ENCODE measurements at places on chromosomes 1 and 21.

- DNase-seq: no peak
These were observed 941 bp downstream of the ELAVL4 start for GRCh38 chr1:50109647-50110075.

GRCh38 chr1:206578068-206578977 is 33.9 kb downstream of the EIF2D start:
- DNase-seq: peak; percentile 53

GRCh38 chr1:41053316-41053715 is 31.8 kb upstream of the SLFNL1 start:
- DNase-seq: no peak

DNA sequence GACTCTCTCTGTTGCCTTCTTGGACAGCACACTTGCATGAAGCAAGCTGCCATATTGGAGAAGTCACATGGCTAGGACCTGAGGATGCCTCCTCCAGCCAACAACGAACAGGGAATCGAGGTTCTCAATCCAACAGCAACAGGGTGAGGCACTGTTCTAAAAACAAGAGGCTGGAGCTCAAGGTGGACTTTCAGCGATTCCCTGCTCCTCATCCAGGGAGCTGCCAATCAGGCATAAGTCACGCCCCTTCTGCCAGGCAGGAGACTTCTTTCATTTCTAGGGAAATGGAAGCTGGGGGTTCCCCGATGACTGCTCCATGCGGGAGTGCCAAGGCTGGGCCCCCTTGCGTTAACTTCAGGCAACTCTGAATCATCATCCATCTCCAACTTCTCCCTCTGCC is 22.7 kb upstream of the IFNAR1 start:
- DNase-seq: no peak

- no peak for DNase-seq
These were observed 33.0 kb downstream of the PIK3C2B start for GRCh38 chr1:204461331-204462228.

GRCh38 chr1:82606546-82606945 is 805.8 kb downstream of the ADGRL2 start:
- DNase-seq: no peak

DNA sequence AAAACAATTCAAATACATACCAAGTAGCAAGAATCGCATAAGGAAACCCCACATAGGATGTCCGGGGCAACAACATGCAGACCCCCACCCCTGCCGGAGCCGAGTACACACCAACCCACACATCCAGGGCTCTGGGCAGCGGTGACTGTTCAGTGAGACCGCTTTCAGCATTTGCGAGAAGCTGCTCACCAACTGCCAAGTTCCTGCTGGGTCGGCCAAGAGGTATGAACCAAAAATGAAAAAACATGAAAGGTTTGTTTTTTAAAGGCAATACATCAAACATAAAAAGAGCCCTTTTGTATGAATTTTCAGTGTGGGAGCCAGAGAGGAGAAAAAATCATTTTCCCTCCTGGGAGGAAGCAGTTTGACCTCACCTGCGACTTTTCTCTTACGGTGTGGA is 92.3 kb downstream of the SIM2 start:
- DNase-seq: no peak

DNA sequence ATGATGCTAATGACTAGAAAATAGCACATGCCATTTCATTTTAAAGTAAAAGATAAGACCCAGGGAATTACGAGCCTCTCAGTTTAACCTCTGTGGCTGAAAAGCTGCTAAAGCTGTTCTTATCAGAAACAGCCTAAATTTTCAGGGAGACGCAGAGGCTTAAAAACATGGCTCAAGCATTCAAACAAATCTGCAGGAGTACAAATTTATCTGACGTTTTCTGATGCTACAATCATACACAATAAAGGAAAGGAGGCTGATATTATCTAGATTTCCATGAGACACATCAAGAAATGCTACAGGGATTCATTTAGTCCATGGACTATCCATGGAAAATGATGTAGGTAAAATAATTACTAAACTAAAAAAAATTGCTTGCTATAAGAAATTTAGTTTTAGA is 65.3 kb upstream of the SCYL3 start:
- DNase-seq: no peak

DNA sequence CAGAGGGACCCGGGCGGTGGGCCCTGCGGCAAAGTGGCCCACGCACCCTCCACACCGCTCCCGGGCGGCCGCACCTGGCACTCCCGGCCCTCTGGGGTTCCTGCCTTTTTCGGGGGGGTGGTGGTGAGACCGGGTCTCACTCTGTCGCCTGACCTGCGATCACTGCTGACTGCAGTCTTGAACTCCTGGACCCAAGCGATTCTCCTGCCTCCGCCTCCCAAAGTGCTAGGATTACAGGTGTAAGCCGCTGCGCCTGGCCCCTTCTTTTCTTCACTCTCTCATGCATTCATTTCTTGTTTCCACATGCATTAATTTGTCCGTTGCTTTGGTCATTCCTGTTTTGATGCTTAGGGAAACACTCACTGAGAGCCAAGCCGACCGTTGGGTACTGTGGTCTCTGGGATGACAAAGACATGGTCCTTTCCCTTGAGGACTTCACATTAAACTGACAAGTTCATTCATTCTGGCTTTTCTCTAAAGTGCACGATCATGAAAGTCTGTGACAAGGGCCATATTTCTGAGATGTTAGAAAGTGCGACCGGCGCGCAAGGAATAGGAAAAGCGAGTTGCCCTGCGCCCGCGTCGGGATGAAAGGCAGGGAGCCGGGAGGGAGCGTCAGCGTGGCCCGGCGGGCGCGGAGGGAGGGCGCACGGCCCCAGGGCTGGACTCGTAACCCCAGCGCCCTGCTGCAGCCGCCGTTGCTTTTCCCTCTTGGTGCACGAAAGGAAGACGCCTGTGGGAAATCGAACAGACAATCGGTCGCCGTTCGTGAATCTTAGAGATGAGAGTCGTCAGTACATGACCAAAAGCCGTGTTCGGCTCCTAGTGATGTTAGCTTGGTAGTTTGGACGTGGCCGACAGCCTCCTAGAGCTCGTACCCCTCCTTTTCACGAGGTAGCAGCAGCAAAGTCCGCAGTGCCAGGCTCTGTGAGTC is 1.0 kb upstream of the MCOLN2 start:
- no peak for DNase-seq

GRCh38 chr1:179380299-179380698 is 14.5 kb downstream of the AXDND1 start:
- no peak for DNase-seq

DNA sequence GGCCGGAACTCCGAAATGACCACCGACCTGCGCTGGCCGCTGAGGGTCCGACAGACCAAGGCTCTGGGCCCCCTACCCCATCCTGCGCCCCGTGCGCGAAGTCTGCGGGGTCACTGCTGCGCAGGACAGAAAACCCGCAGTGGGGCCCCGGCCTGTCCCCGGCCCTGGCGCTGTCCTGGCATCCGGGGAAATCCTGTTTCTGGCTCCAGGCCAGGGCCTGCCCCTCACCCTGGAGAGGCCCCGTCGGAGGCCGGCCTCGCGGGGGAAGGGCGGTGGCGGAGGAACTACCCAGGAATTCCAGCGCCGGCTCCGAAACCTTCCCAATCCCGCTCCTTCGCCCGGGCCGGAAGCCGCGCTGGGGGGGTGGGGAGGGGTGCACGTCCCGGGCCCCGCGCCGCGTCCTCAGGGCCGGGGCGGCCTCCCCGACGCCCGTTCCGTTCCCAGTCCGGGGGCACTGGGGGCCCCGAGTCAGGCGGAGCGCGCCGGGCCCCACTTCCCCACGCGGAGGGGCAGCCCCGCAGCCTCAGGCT is 77.0 kb downstream of the MORN1 start:
- DNase-seq: no peak

- DNase-seq: no peak
These were observed 116.7 kb downstream of the DMRTB1 start for GRCh38 chr1:53575955-53576320.

DNA sequence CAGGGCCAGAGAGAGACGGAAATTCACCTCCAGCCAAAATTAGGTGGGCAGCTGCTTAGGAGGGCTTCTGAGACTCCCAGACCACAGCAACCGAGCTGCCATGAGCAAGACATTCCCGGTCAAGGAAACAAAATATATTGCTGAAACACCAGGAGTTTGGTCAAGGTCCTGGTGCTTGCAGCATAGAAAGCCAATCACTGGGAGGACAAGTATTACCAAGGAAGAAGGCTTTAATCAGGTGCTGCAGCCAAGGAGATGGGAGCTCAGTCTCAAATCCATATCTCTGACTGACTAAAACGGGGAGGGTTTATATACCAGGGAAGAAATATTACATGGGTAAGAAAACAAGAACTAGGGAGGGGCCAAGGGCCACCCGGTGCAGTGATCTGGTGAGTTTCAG is 18.8 kb upstream of the TMEM125 start:
- no peak for DNase-seq

- DNase-seq: no peak
These were observed 127.2 kb downstream of the ZNF281 start for GRCh38 chr1:200282497-200283122.

DNA sequence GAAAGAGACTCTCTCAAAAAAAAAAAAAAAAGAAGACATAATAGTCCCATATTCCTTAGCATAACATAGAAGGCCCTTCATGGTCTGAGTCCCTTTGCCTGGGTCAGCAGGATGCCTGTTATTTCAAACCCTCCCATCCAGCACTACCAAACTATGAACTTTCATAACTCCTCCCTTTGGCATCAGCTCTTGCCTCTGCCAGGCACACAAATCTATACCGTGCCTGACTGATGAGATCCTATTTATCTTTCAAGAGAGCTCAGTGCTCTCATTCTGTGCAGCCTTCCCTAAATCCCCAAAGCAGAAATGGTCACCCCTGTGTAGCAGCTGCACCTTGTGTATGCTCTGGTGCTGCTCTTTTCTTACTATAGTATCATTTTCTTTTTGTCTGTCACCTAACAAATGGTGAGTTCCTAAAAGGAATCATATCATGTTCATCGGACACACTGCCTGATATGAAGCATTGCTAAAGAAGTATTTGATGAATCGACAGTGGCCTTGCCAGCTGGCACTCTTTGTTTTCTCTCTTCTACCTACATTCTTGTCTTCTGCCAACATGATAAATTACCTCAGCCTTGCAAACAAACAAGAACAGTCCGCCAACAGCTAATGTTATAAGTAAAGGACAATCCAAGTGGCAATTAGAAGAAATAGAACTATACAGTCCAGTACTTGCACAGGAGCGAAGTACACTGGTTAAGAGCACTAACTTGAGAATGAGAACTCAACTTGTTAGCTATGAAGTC is 29.9 kb downstream of the FMO4 start:
- no peak for DNase-seq

DNA sequence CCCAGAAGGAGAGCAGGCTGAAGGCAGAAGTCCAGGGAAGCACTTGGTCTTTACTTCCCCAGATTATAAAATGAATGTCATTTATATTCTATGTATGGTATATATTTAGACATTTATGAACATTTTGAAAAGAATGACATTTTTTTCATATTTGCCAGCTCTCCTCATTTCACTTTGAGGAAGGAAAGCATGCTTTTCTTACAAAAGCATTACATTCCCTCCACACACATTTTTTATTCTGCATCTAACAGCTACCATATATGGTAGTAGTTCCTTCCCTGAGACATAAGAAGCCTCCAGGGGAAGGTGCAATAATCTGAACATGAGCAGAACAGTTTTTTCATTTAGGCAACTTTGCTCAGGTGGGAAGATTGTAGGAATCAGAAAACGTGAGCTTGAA is 94.0 kb downstream of the LRRC7 start:
- no peak for DNase-seq

GRCh38 chr1:230248889-230249270 is 177.3 kb downstream of the PGBD5 start:
- DNase-seq: no peak

DNA sequence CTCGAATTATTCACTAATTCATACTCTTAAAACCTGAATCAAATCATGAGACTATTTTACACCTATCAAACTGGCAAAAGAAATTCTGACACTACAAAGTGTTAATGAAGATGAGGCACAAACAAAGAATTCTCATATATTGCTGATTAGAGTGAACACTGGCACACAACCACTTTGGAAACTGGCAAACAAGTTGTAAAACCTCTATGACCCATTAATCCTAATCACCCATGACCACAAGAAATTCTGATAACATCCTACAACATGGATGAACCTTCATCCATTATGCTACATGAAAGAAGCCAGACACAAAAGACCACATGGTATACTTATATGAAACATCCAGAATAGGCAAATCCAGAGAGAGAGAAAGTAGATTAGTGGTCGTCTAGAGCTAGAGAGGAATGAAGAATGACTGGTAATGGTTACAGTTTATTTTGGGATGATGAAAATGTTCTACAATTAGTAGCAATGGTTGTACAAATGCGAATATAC is 8.5 kb downstream of the GPBP1L1 start:
- no peak for DNase-seq

DNA sequence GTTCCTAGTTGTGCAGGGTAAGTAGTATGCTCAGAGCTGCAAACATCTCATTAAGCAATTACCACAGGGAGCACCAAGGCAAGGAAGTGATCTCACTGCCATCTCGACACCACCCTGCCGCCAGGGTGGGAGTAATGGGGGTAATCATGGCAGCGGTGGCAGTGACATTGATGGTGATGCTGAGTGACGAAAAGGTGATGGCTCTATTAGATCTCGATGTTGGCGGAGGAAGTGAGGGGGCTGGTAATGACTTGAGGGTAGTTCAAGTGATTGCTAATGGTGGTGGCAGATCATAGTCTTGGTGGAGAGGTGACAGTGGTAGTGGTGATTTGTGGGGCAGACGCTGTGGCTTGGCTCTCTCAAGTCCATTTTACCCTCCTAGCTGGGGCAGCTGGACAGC is 25.4 kb upstream of the TENT5B start:
- DNase-seq: no peak

DNA sequence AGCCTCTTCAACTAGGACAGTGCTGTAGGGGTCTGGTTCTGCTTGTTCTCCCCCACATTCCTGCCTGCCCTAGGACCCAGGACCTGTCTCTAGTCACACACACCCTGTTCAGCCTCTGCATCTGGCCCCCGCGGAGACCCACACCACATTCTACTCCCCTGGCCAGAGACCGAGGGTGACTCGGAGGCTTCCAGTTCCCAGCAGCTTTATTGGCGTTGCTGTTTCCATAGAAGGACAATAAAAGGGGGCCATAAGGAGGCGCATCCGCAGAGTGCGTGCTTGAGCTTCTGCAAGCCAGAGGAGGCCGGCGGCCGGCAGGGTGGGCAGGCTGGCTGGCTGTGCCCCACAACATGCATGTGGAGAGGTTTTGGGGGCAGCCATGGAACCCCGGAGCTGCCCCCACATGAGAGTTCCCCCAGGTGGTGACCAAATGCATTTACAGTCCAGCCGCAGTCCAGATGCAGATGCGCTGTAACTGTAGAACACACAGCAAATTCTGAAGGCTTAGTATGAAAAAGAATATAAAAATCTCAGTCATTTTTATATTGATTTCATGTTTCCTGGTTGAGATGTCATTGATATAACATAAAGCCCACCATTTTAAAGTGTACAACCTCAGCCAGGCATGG is 52.4 kb downstream of the PDE9A start:
- DNase-seq: no peak

All from stimulated activated CD4-positive, alpha-beta T cell treated with anti-CD3 and anti-CD28 coated beads, Interleukin-4, amount 100 ng/mL, for 4 hours (primary cell).